SJSA1 (cell line): ENCODE measurements at places on chromosomes 16 and 17. TPM values are rescaled to one million over a fixed set of nuclear protein-coding genes. Genes with fewer than 3 reads are reported as not detected.

EIF5A gene
- total RNA-seq = 342 and 632 TPM in 2 replicates

MYL11 gene
- total RNA-seq = not detected in 2 replicates

AIPL1 gene
- total RNA-seq = not detected in 2 replicates

KRT12 gene
- total RNA-seq = not detected in 2 replicates
